ENCODE measurements at places on chromosomes 1 and 21.

DNA sequence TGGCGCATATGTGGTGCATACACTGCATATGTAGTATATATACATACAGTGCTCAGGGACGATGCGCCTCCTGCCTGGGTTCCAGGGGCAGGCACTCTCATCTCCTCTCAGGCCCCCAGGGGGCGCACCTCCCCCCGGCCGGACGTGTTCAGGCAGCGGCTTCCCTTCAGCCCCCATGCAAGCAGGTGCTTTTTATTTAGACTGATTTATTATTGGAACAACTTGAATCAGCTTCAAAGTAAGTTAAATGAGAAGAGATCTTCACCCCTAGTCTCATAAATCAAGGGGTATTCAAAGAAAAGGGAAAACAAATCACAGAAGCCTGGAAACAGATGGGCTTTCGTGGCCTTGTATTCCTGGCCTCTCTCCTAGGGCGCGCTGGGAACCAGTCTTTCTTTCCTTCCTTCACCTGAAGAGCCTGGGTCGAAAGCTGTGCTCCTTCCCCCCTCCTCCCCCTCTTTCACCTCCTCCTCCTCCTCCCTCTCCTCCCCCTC is 64.6 kb downstream of the UBIAD1 start:
- DNase-seq: peak; percentile 55

GRCh38 chr21:41641821-41642701 is 124.8 kb downstream of the RIPK4 start:
- no peak for DNase-seq

- no peak for DNase-seq
Observed at GRCh38 chr1:99829269-99829668, 20.9 kb upstream of the AGL start.

- DNase-seq: no peak
Observed at GRCh38 chr21:45003331-45004058, 63.7 kb downstream of the SLX9 start.

DNA sequence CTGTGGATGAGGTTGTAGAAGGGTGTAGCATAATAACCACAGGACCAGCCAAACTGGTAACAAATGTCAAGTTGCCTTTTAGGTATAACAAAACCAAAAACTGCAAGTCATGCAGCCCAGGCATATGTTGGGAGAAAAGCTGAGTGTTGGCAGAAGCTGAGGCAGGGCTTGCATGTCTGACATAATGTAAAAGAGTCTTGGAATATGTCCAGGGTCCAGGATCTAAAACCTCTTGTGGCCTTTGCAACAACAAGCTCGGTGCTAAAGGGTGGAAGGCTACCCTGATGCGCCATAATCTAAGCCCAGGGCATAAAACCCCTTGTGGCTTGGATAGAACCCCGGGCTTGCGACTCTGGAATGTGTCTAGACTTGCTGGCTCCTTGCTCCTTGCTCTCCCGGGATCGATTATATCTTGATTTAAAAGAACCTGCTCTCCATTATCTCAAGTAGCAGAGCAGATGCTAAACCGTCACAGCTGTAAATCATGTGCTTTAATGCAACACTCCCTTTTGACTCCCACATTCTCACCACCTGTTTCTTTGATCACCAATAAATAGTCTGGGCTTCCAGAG is 26.5 kb upstream of the SLC35A3 start:
- DNase-seq: no peak

GRCh38 chr1:15542388-15543250 is 16.0 kb downstream of the DNAJC16 start:
- DNase-seq: no peak

- DNase-seq: no peak
Observed at GRCh38 chr1:232226197-232226712, 403.7 kb downstream of the SIPA1L2 start.

GRCh38 chr21:31599563-31599962 is 59.9 kb upstream of the SOD1 start:
- DNase-seq: no peak

- no peak for DNase-seq
Observed at GRCh38 chr1:192696082-192696481, 60.1 kb downstream of the RGS13 start.

GRCh38 chr1:109997204-109997866 is 12.8 kb downstream of the AHCYL1 start:
- no peak for DNase-seq

DNA sequence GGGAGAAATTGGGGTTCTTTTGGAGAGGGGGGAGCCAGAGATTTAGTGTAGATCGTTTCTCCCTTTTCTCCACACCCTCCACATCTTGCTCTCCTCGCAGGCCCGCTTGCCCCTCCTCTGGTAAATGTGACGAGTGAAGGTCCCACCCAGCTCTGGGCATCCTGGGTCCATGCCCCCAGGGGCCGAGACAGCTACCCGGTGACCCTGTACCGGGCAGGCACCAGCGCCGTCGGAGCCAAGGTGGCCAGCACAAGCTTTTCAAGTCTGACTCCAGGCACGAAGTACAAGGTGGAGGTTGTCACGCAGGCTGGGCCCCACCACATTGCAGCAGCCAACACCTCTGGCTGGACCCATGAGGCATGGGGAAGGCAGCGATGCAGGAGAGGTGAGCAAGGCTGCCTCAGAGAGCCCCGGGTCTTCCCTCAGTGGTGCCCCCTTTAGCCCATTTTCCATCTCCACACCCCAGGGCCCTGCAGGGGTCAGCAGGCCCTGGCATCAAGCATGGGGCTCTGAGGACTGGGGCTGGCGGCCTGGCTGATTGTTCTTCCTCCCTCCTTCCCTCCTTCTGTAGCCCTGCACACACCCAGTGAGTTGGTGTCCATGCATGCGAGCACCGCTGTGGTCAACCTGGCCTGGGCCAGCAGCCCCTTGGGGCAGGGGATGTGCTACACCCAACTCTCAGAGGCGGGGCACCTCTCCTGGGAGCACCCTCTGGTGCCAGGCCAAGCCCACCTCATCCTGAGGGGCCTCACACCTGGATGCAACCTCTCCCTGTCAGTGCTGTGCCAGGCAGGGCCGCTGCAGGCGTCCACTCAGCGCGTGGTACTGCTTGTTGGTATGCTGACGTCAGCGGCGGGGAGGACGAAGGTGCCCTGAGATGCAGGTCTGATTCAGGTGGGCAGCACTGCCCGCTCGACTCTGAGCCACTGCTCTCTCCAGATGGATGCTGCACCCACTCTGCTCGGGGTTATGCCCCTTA is 16.4 kb upstream of the LGR6 start:
- DNase-seq: no peak

- DNase-seq: no peak
Observed at GRCh38 chr1:17742583-17742982, 12.6 kb upstream of the ACTL8 start.

DNA sequence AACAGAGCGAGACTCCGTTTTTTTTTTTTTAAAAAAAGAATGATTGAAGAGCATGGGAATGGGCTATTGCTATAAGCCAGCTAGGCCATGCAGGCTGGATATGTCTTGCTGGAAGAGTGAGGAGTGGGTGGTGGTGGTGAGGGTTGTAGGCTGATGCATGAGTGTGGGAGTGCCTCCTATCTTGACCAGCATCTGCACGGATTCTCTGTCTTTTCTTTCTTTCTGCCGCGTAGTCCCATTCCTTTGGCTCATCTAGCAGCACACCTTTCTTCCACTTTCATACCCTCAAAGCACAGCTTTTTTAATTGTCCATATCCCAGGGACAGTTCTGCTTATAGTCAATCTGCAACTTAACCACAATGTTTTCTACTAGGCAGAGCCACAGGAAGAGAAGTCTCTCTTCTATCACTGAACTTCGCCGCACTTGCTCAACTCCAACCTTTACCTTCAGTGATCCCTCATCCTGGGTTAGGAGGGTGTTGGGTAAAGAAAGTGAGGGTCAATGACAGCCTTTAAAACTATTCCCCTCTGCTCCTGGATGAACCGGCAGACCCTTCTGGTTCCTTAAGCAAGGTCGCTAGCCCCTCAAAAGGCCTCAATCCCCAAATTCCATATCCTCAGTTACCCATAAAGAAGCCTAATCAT is 15.2 kb downstream of the ADCY10 start:
- DNase-seq: no peak

DNA sequence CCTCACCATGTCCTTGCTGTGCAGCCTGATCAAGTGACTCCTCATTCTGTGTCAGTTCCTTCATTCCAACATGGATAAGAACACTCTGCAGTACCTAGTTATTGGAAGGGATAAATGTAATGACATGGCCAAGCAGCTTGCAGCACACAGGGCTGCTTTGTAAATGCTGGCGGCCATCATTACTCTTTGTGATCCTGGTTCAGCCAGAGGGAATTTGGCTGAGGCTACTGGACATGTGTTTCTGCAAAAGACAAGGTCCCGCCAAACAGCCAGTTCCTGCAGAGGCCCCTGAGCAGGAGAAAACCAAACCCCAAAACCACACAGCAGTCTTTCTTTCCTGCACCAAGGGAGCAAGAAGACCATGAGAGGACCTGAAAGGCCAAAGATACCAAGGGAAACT is 495.8 kb downstream of the AJAP1 start:
- no peak for DNase-seq

All from T follicular helper cell (primary cell).